Stomach (tissue), 19 donors: ENCODE measurements at places on chromosomes 1 and 21.

DNA sequence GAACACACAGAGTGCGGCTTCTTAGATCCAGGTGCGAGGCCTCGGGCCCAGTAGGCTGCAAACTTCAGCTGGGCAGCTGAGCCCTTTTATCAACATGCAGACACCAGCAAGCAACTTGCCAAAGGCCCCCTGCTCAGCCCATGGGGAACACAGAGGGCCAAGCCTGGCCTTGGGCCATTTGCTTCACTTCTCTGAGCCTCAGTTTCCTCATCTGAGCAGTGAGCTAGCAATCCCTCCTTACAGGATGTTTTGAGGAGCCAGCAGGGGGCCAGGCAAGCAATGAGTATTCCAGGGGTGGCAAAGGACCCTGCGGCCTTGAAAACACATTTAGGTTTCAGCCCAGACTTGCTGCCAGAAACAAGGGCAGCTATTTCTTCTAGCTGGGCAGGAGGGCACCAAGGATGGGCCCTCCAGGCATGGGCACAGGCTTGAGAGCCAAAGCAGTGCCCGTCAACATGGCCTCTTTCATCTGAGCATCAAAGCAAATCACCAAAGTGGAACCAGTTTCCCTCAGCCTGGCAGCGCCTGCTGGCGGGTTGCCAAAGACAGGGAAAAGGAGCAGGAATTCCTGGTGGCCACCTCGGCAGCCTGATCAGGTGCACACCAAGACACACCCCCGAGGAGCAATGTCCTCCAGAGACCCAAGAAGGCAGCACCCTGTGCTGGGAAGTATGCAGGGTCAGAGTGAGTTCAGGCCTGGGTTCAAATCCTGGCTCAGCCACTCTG lies 1.4 kb downstream of the MATN1 start:
- peak; percentile 67 for DNase-seq

GRCh38 chr1:103199001-103199400 lies 90.7 kb upstream of the COL11A1 start:
- DNase-seq, result no peak

GRCh38 chr1:215661033-215661432 lies 93.9 kb downstream of the KCTD3 start:
- DNase-seq, result no peak

DNA sequence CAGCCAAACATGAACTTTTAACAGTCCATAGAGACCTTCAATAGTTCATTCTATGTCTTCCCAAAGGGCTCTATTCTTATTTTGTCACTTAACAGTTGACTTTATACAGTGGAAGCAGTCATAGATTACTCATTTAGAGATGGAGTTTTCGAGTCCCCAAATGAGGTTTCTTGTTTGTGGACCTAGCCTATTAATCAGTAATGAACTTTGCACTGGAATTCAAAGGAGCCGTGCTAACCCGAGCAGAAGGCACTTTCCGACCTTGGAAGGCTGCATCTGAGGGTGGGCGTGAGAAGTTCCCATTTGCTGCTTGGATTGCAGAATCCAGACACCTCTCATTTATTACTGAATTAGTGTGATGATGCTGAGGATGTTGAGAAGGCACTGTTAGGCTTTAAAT lies 46.4 kb downstream of the TTC39A start:
- no peak for DNase-seq
